ENCODE measurements at places on chromosomes 11 and 22. TPM values are rescaled to one million over a fixed set of nuclear protein-coding genes. Genes with fewer than 3 reads are reported as not detected.

PRG3 gene
- total RNA-seq = not detected

MAJIN gene
- total RNA-seq = not detected

MMP13 gene
- total RNA-seq = 0.08 TPM

NPAS4 gene
- not detected for total RNA-seq

DUSP8 gene
- total RNA-seq = 1.0 TPM

CSTPP1 gene
- total RNA-seq = 34.9 TPM

POU2AF2 gene
- total RNA-seq = not detected

GLB1L3 gene
- not detected for total RNA-seq

NCF4 gene
- total RNA-seq = 0.08 TPM

AMOTL1 gene
- total RNA-seq = 7.4 TPM

CLDN5 gene
- not detected for total RNA-seq

CBX6 gene
- total RNA-seq = 27.3 TPM

SRRD gene
- 18.6 TPM for total RNA-seq

SLC22A9 gene
- total RNA-seq = not detected

NEU3 gene
- 3.4 TPM for total RNA-seq

OR10A2 gene
- total RNA-seq = not detected

FOSL1 gene
- 107 TPM for total RNA-seq

THRSP gene
- total RNA-seq = not detected

OR8B8 gene
- not detected for total RNA-seq

ANO3 gene
- total RNA-seq = 0.03 TPM

PRR33 gene
- not detected for total RNA-seq

NADSYN1 gene
- 42.4 TPM for total RNA-seq

CXCR5 gene
- 0.19 TPM for total RNA-seq

PAK1 gene
- total RNA-seq = 20.4 TPM

FBXO3 gene
- 22.1 TPM for total RNA-seq

ZFPL1 gene
- total RNA-seq = 37.1 TPM

IFTAP gene
- total RNA-seq = 15.8 TPM

NLRP10 gene
- total RNA-seq = not detected

OR51D1 gene
- total RNA-seq = not detected

SOX6 gene
- 0.02 TPM for total RNA-seq

SPA17 gene
- 17.5 TPM for total RNA-seq

CREB3L1 gene
- total RNA-seq = 4.0 TPM

SPI1 gene
- 0.10 TPM for total RNA-seq

TRIM6 gene
- total RNA-seq = 8.3 TPM

KRTAP5-1 gene
- total RNA-seq = not detected

KDM4E gene
- total RNA-seq = not detected

RHOD gene
- 48.1 TPM for total RNA-seq

DGCR6 gene
- 1.7 TPM for total RNA-seq

APOL4 gene
- not detected for total RNA-seq

ELFN2 gene
- 5.6 TPM for total RNA-seq

MS4A12 gene
- not detected for total RNA-seq

GLB1L2 gene
- 2.0 TPM for total RNA-seq

GRM5 gene
- total RNA-seq = not detected

LRRC75B gene
- total RNA-seq = 9.0 TPM

EFCAB6 gene
- total RNA-seq = 0.42 TPM

F2 gene
- total RNA-seq = 3.1 TPM

TMPRSS4 gene
- total RNA-seq = not detected

SEC14L6 gene
- total RNA-seq = not detected

RGL4 gene
- not detected for total RNA-seq

GP1BB gene
- total RNA-seq = 2.6 TPM

CSF2RB gene
- not detected for total RNA-seq

CNTN5 gene
- total RNA-seq = not detected

VSIG2 gene
- 0.08 TPM for total RNA-seq

RFPL1 gene
- not detected for total RNA-seq

SMIM38 gene
- total RNA-seq = 0.05 TPM

YPEL4 gene
- total RNA-seq = 0.35 TPM

BTBD10 gene
- total RNA-seq = 41.4 TPM

All from A549 treated with AZD2906 at 1 μM for 4 hours (cell line).